ENCODE measurements at places on chromosomes 16 and 17. TPM values are rescaled to one million over a fixed set of nuclear protein-coding genes. Genes with fewer than 3 reads are reported as not detected.

- no peak overlapping the region for H3K4me3 ChIP-seq
- no peaks in the 10 kb centered on the region for H3K4me1 ChIP-seq
- DNase-seq = no peak
- no peak overlapping the region for H3K27ac ChIP-seq
- no peaks in the 10 kb centered on the region for H3K36me3 ChIP-seq
- no peaks in the 10 kb centered on the region for H3K27me3 ChIP-seq
Measured at GRCh38 chr17:13813347-13814240, 211.9 kb upstream of the HS3ST3A1 start.

DNA sequence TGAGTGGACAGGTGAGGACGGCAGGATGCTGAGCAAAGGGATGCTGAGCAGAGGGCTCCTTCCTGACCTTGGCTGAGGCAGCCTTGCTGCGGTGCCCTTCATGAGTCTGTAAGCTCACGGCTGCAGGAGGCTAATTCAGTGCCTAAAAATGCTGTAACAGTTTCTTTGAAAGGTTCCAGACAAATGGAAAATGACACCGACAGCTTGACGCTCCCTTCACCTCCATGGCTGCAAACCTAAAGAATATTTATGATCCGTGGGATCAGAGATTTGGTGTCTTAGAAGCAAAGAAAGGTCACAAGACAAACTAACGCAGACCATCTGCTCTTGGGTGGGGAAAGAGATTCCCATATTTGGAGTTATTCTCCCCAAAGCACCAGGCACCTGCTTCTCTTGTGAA, 28.0 kb downstream of the TOM1L2 start:
- no peaks in the 10 kb centered on the region for H3K36me3 ChIP-seq
- H3K27ac ChIP-seq = no peak overlapping the region
- no peaks in the 10 kb centered on the region for H3K27me3 ChIP-seq
- peaks cover 87% of the 10 kb centered on the region for H3K4me1 ChIP-seq
- DNase-seq = no peak

DNA sequence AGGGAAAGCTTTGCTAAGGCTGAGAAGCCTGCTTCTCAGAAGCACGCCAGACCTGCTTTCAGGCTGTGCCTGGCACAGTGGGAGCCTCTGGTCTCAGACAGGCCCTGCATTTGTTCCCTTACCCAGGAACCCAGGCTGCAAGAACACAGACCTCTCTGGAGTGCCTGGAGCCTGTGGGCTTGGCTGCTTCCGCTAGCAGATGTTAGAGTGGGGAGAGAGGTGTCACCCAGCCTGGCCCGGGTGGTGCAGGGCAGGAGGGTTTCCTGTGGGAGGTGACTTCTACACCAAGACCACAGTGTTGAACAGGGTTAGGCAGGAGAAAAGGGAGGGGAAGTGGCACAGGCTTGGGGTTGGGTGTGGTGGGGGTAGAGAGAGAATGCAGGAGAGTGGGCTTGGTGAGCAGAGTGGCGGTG, 35.8 kb upstream of the ADGRG1 start:
- peaks cover 10% of the 10 kb centered on the region for H3K4me1 ChIP-seq
- H3K4me3 ChIP-seq = no peak overlapping the region
- no peak overlapping the region for H3K27ac ChIP-seq

GRCh38 chr16:58211245-58211644, 13.3 kb upstream of the CSNK2A2 start:
- DNase-seq = no peak
- no peak overlapping the region for H3K27ac ChIP-seq
- H3K36me3 ChIP-seq = no peaks in the 10 kb centered on the region

The CEMP1 gene
- not detected for total RNA-seq

DNA sequence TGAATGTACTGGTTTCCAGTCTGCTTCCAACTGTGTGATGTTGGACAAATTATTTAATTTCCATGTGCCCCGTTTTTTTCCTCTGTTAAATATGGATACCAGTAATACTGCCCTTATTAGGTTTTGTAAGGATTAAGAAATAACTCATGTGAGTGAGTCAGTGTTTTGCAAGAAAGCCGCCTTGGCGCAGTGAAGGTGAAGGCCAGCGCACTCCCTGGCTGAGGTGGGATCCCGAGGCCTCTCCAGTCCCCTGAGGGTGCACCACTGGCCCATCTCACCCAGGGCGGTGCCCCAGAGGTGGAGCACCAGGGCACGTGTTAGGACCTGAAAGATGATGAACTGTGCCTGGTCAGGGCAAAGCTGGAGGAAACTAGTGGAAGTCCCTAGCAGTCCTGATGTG, 43.5 kb downstream of the PHKB start:
- no peaks in the 10 kb centered on the region for H3K4me1 ChIP-seq
- no peak overlapping the region for H3K4me3 ChIP-seq
- H3K36me3 ChIP-seq = peaks cover 14% of the 10 kb centered on the region
- no peak for DNase-seq
- no peaks in the 10 kb centered on the region for H3K27me3 ChIP-seq
- H3K27ac ChIP-seq = no peak overlapping the region

The KPNB1 gene
- 233 TPM for total RNA-seq

DNA sequence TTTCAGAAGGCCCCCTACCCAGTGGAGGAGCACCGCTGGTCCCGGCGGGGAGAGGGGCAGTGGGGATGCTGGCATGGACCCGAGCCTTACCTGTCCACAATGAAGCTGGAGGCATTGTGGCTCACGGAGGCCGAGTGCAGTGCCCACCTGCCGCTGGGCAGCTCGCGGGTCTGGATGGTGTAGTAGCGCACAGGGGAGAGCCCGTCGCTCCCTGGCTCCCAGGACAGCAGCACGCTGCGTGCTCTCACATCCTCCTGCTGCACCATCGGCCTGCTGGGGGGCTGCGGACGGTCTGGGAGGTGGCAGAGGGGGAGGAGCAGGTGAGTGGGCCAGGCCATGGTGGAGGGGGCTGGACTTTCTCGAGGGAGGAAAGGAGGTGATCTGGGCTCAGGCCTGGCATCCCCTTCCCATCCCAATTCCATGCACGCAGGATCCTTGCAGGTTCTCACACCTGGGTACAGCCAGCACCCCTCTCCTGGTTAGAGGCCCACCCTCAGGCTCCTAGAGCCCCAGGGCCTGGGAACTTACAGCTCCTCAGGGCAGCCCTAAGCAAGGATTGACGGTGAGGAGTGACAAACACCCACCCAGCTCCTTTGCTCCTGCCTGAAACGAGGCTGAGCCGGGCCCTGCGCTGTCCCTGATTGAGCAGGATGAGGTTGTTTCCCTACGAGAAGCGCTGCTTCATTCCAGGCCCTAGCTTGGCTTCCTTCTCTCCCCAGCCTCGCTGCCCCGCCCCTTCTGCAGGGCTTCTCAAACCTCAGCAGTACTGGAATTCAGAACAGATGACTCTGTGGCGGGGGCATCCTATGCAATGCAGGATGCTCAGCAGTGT, 76.2 kb upstream of the CDC42EP4 start:
- no peak for DNase-seq
- no peaks in the 10 kb centered on the region for H3K4me1 ChIP-seq
- H3K27ac ChIP-seq = no peak overlapping the region
- no peaks in the 10 kb centered on the region for H3K36me3 ChIP-seq
- H3K4me3 ChIP-seq = no peak overlapping the region

The FKBP10 gene
- 0.19 TPM for total RNA-seq

GRCh38 chr17:38465391-38466345, 37.4 kb downstream of the ARHGAP23 start:
- H3K27me3 ChIP-seq = no peaks in the 10 kb centered on the region
- H3K4me3 ChIP-seq = peak overlapping the region; percentile 68
- peak overlapping the region; percentile 93 for H3K27ac ChIP-seq
- no peak for DNase-seq

DNA sequence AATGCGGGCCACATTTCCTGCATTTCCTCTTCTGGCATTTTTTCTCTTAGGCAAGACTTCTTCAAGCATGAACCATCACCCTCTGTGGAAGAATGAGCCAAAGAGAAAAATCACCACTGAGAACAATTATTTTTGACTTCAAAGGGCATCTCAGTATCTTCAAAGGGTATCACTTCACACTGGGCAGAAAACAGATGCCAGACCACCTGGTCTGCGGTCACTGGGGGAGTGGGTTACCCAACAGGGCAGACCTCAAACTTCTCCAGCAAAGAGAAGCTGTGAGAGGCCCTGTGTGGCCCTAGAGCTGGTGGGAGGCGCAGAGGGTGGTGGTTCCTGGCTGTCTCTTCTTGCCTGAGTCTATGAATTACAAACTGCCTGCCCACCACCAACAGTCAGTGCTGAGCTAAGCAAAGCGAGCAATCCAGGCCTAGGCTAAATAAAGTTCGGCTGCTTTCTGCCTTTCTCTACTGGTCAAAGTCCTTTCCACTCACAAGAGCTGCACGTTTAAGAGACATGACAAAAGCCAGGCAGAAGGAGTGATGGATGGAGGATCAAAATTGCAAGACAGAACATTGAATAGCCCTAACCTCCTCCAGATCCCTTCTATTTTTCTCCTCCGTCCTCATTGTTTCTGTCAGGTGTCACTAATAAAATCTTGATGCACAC, 602.7 kb upstream of the CDH5 start:
- no peaks in the 10 kb centered on the region for H3K4me1 ChIP-seq
- no peak overlapping the region for H3K4me3 ChIP-seq
- H3K27me3 ChIP-seq = no peaks in the 10 kb centered on the region
- DNase-seq = no peak

The SCGB1C2 gene
- not detected for total RNA-seq

DNA sequence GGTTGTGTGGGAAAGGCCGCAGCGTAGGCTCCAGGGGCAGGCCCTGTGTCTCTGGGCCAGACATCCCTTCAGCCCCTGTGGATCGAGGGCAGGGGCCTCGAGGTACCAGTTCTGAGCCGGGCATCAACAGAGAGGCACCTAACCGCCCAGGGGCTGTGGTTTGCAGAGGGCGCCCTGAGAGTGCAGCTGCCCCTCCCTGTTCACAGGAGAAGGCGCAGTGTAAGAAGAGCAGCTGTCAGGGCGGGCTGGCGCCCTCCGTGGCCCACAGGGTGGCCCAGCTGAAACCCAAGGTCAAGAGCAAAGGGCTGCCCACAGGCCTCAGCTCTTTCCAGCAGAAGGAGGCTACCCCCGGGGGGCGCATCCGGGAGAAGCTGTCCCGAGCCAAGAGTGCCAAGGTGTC, 56.5 kb downstream of the ACTG1 start:
- no peaks in the 10 kb centered on the region for H3K27me3 ChIP-seq
- no peak overlapping the region for H3K4me3 ChIP-seq
- no peaks in the 10 kb centered on the region for H3K4me1 ChIP-seq
- H3K27ac ChIP-seq = no peak overlapping the region
- no peak for DNase-seq

- H3K4me3 ChIP-seq = no peak overlapping the region
- DNase-seq = no peak
- H3K27me3 ChIP-seq = peaks cover 56% of the 10 kb centered on the region
- H3K36me3 ChIP-seq = no peaks in the 10 kb centered on the region
- H3K4me1 ChIP-seq = no peaks in the 10 kb centered on the region
- no peak overlapping the region for H3K27ac ChIP-seq
Measured at GRCh38 chr17:48754500-48755261, 26.1 kb upstream of the HOXB13 start.

DNA sequence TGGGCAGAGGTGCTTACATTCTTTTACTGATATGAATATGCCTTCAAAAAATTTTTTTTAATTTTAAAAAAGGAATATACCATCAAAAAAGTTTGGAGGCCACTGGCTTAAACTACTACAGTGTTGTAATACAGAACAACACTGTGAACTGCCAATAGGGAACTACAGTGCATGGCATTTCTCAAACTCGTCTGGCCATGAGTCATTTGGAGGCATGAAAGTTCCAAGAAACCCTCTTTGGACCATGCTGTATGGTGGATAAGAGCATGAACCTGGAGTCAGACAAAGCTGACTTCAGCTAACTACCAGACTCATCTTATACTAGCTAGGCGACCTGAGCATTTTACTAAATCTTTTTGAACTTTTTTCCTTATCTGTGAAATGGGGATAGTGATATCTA, 9.2 kb upstream of the NF1 start:
- H3K27me3 ChIP-seq = no peaks in the 10 kb centered on the region
- H3K4me3 ChIP-seq = no peak overlapping the region

GRCh38 chr16:24534620-24535019, 4.7 kb upstream of the RBBP6 start:
- no peaks in the 10 kb centered on the region for H3K36me3 ChIP-seq
- no peak overlapping the region for H3K4me3 ChIP-seq
- H3K4me1 ChIP-seq = no peaks in the 10 kb centered on the region
- H3K27me3 ChIP-seq = no peaks in the 10 kb centered on the region
- H3K27ac ChIP-seq = no peak overlapping the region
- DNase-seq = no peak

DNA sequence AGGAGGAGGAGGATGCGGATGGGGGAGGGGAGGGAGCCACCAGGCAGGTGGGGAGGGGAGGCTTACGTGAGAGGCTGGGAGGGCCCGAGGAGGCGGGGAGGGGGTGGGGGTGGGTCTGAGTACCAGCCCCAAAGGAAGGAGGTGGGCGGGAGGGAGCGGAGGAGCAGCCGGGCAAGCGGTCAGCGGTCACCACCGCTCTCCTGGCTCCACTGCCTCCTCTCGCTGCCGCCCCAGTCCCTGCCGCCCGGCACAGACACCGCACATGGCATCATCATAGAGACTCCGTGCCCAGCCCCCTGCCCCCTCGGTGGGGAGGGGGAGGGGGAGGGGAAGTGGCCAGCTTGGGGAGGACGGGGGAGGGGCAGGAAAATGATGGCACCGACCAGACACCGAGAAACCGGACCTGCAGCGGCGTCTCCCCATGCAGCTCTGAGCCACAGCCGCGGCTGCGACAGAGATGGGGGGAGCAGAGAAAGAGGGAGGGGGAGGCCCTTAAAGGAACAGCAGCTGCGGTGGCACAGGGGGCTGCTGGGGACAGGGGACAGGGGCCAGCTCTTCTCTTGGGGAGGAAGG, at the start of gene TLCD3B:
Gene TLCD3B, minus strand, starts transcription at position 431 of the 573 bp plus-strand sequence. CDS start 744 bp downstream, outside the sequence.
- peak within 1 kb of the TSS; percentile 37 for H3K4me3 ChIP-seq
- H3K27me3 ChIP-seq = no peaks in the 10 kb centered on the region
- no peak for DNase-seq
- H3K27ac ChIP-seq = no peak within 1 kb of the TSS
- H3K4me1 ChIP-seq = peaks cover 11% of the 10 kb centered on the region

The SEPTIN12 gene
- not detected for total RNA-seq

- H3K4me1 ChIP-seq = no peaks in the 10 kb centered on the region
- no peak for DNase-seq
- H3K27ac ChIP-seq = no peak overlapping the region
- H3K4me3 ChIP-seq = no peak overlapping the region
- no peaks in the 10 kb centered on the region for H3K36me3 ChIP-seq
Measured at GRCh38 chr16:46822270-46822669, 8.7 kb downstream of the C16orf87 start.

GRCh38 chr17:38922538-38923297, 2.7 kb upstream of the LASP1NB start:
- peaks cover 35% of the 10 kb centered on the region for H3K4me1 ChIP-seq
- no peak overlapping the region for H3K4me3 ChIP-seq
- no peaks in the 10 kb centered on the region for H3K27me3 ChIP-seq
- peaks cover 35% of the 10 kb centered on the region for H3K36me3 ChIP-seq
- peak overlapping the region; percentile 79 for H3K27ac ChIP-seq

DNA sequence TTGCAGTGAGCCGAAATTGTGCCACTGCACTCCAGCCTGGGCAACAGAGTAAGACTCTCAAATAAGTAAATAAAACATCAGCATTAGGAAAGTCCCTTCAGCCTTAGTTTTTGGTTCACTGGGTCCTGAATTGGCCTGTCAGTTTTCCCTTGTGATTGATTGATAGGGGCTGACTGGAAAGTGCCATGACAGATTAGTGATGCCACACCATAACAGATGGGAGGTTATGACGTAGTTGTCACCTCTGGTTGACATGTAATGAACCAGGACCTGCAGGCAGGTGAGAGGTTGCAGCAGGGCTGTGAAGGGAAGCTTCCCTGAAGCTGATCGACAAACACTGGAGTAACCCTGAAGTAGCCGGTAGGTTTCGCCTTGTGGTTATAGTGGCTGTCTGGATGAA, 41.8 kb downstream of the CDH3 start:
- H3K27ac ChIP-seq = no peak overlapping the region
- no peak overlapping the region for H3K4me3 ChIP-seq
- H3K4me1 ChIP-seq = no peaks in the 10 kb centered on the region
- no peaks in the 10 kb centered on the region for H3K27me3 ChIP-seq
